ENCODE measurements at places on chromosomes 11 and 22.
A peak's percentile ranks its signal among the peaks of the same experiment; 100 is the strongest.

GRCh38 chr11:64134963-64135362, 30.9 kb downstream of the MACROD1 start:
- DNase-seq: no peak

GRCh38 chr11:16857186-16857585, 118.7 kb downstream of the C11orf58 start:
- no peak for DNase-seq

- DNase-seq: no peak
Measured at GRCh38 chr22:43014316-43014868, 557 bp downstream of the PACSIN2 start.

DNA sequence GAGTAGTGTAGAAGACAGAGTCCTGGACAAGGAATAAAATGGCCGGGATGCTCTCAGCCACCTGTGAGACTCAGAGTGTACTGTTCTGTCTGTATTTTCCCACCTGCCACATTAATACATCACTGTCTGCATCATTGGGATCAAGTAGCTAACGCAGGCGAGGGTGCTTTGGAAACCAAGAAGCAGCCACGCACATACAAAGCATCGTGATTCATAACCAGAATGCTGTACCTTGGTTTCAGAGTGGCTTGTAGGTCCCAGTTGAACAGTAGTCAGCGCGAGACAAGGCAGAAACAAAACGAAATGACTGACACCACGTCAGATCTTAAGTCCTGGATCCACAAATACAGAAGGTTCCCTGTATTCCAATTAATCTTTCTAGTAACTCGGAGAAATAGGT, 198.3 kb downstream of the GRIK4 start:
- no peak for DNase-seq

- DNase-seq: no peak
Measured at GRCh38 chr11:2367266-2368160, 9.6 kb upstream of the CD81 start.

DNA sequence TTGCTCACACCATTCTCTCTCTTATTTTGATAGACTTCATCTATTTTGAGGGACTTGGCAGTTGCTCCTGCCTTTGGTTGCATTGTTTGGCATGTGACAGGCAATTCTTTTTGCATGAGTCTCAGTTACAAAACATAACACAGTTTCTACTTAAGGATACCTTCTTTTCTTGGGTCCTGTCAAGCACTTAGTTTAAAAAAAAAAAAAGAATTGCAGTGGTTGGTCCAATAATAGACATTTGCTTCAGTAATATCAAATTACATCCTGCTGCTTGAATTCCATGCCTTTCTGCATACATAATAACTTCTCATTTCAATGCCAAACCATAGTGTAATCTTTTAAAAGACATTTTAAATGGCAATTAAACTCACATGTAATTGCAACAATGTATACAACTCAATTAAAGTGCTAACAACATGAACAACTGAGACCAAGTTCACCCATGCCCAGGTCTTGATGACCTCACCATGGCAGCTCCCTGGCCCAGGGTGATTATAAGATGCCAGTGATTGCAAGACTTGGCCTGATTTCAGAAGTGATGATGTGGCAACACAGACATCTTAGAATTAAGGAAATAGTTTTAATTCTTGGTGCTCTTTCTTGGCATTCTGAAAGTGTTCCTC, 32.2 kb upstream of the PLET1 start:
- DNase-seq: no peak

GRCh38 chr11:45100339-45100738, 46.1 kb upstream of the PRDM11 start:
- DNase-seq: peak; percentile 25

- DNase-seq: no peak
Measured at GRCh38 chr11:95641495-95641894, 148.1 kb downstream of the FAM76B start.

- DNase-seq: no peak
Measured at GRCh38 chr11:131108760-131109159, 192.5 kb upstream of the SNX19 start.

Data from kidney capillary endothelial cell (primary cell).